Lung (tissue), 17 donors: ENCODE measurements at places on chromosomes 12 and 14. TPM values are rescaled to one million over a fixed set of nuclear protein-coding genes. Genes with fewer than 3 reads are reported as not detected.
A peak's percentile ranks its signal among the peaks of the same experiment; 100 is the strongest.

- peak; percentile 70 for DNase-seq
These were observed 244.0 kb upstream of the FKBP4 start for GRCh38 chr12:2550561-2551411.

Gene SMCO2
- 0.33 TPM for polyA plus RNA-seq

GRCh38 chr14:88681755-88682494 is 110.8 kb downstream of the EML5 start:
- DNase-seq: peak; percentile 26

DNA sequence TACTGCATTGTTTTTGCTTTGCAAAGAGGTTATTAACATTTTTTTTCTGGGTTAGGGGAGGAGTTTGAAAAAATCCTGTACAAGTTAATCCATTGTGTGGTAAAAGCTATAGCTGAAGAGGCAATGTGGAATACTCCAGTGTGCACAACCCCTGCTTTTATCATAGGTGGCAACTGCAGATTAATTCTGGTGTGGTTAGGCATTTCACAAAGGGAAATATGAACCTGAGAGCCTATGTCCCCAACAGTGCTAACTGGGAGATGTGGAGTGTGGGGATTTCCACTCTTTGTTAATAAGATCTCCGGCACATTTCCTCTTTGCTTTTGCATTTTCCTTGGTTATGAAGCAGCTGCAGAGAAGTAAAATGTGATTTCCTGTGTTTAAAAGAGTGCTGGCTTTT is 33.6 kb downstream of the PRORP start:
- peak; percentile 4 for DNase-seq

- no peak for DNase-seq
These were observed 1252.9 kb upstream of the TMEM132C start for GRCh38 chr12:127014079-127014478.

Gene CPNE6
- not detected for polyA plus RNA-seq

DNA sequence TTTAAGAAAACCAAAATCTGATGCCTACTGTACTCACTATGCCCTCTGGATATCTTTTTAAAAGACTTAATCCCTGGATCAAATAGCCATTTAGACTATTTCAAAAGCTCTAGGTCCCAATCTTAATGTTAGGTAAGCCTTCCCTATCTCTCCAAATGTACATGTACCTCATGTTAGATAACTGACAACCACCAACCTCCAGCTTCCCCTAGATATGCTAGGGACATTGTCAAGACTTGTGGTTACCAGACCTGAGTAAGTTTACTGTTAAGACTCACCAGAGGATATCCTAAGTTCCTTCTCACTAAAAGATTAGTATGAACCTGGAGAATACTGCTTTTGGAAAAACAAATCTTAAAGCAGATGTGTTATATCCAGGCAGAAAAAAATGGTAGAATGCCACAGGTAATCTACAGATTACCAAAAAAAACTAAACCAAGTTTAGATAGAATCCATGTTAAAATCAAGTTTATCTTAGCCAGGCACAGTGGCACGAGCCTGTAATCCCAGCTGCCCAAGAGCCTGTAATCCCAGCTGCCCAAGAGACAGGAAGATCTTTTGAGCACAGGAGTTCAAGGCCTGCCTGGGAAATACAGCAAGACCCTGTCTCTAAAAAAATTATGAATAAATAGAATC is 9.7 kb downstream of the NAP1L1 start:
- no peak for DNase-seq
